ENCODE measurements at places on chromosomes 3 and 15.

DNA sequence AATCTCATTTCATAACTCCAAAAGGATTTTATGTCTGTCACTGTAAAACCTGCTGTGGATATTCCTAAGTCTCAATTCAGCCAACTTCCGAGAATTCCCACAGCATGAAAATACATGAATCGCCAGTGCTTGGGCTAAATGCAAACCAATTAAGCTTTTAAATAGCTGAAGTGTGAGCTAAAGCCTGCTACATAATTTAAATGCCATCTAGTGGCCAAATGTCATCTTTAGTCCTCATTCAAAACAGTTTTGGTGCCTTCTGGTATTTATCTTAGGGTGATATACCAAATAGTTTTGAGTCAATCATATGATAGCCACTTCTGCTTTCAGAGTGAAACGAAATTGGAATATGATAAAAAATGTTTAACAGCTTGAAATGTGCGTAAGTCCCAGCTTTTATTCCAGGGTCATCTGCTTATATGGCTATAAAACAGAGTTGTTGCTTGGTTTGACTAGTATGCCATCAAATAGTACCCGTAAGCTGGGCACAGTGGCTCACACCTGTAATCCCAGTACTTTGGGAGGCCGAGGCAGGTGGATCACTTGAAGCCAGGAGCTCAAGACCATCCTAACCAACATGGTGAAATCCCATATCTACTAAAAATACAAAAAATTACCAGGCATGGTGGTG, 41.8 kb upstream of the CCNL1 start:
- DNase-seq, result no peak

DNA sequence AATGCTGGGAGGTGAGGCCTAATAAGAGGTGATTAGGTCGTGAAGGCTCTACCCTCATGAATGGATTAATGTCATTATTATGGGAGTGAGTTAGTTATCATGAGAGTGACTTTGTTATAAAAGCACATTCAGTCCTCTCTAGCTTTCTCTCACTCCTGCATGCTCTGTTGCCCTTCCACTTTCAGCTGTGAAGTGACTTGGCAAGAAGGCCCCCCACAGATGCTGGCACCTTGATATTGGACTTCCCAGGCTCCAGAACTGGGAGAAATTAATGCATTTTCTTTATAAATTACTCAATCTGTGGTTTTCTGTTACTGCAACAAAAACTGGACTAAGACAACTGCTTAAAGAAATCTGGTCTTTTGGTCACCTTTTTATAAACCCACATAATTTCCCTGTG, 144.3 kb downstream of the FBN1 start:
- no peak for DNase-seq

- no peak for DNase-seq
These were observed 1018.2 kb downstream of the DIPK2A start for GRCh38 chr3:144989807-144990206.

GRCh38 chr15:61644550-61644949, 415.4 kb upstream of the RORA start:
- DNase-seq, result no peak

GRCh38 chr3:172260381-172260780, 187.9 kb downstream of the GHSR start:
- DNase-seq, result no peak

DNA sequence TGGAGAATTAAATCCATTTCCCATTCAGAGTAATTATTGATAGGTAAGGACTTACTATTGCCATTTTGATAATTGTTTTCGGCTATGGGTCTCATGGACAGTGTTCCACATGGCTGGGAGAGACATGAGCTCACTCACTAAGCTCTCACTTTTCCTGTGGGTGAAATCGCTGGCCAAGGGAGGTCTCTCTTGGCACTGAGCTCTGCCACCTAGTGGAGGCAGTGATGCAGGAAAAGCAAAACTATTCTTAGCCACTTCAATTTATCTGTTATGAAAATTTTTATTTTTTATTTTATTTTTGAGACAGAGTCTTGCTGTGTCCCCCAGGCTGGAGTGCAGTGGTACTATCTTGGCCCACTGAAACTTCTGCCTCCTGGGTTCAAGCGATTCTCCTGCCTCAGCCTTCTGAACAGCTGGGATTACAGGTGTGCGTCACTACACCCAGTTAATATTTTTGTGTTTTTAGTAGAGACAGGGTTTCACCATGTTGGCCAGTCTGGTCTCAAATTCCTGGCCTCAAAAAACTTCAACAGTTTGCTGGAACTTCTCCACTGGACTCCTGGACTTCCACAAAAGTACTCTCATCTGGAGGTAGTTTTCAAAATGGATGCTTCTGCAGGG, 4.7 kb upstream of the RNF13 start:
- DNase-seq, result peak; percentile 57

DNA sequence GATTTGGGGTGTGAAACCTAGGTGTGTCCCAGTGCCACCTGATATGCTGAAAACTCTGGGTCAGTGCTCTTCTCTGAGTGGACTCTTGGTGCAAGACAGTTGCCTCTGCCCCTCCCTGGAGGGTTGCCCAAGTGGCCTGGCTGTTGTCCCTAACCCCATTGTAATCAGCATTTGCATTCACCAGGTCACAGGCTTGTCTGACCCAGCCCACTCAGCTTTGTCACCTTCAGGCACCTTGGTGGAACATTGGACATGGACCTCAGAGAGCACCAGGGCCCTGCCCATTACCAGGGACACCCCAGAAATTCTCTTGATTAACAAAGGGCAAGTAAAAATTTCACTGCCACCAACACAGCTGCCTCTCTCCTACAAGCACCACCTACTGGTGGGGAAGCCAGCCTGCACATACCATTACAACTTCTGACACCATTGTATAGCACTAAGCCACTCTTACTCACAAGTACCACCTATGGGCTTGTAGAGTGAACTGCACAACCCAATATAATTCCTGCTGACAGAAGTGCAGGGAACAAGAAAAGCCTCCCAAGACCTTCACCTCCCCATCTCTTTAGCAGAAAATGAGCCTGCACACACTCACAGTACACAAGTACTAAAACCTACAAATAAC, 324.6 kb downstream of the EPHA6 start:
- DNase-seq, result no peak

DNA sequence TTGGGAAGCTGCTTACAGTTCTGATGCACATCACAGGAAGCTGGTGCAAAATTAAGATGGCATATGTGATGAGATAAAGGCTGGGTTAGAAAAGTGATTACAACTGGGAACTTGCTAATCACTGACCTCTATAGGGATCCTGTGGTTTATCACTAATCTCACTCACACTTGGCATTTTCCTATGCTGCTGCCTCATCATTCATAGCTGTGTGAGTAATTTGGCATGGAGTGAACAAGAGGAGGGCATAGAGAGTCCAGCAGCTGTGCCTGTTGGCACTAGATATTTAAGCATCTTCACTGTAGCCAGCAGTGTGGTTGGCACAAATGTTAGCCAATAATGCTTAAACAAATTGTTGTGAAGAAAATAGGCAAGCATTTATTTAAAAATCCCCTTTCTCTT, 217.7 kb upstream of the CGNL1 start:
- DNase-seq, result no peak

- no peak for DNase-seq
These were observed 45.7 kb downstream of the GLDN start for GRCh38 chr15:51386960-51387698.

DNA sequence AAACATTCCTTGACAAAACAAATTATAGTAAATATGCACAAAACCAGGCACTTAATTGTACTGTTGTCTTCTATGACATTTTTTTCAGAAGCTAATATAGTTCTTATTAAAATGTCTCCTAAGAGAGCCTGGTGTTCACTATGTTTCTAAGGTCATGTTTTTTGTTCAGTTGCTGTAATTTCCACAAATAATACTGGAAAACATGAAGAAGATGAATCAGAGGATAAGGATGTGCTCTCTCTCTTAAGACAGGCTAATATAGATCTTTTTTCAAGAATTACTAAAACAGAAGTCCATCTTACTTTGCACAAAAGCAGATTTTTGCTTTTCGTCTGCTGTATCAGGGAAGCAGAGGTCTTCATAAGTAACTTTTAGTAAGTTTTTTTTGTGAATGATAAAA, 823.0 kb upstream of the NECTIN3 start:
- DNase-seq, result no peak

DNA sequence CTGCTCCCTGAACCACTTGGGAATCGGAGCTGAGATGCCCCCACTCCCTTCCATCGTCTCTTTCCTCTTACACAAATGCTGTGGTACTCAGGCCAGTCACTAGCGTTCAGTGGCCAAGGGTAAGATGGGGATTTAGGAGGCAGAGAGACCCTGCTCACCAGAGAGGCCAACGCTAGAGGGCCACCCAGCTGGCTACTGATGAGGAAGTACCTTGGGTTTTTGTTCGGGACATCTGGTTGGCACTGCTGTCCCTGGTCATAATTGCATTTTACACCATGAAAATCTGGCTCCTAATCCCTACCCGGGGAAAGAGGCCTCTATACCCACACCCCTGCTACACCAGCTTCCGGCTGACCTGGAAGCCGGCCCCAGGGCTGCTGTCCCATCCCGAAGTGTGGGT, 7.7 kb downstream of the MAP6D1 start:
- DNase-seq, result no peak

- no peak for DNase-seq
These were observed 44.0 kb upstream of the ALCAM start for GRCh38 chr3:105322570-105323273.

- no peak for DNase-seq
These were observed 32.2 kb downstream of the RPLP1 start for GRCh38 chr15:69484837-69485236.

- no peak for DNase-seq
These were observed 378.2 kb downstream of the MECOM start for GRCh38 chr3:169285057-169286033.

GRCh38 chr15:98759277-98759676, 110.9 kb downstream of the IGF1R start:
- no peak for DNase-seq

DNA sequence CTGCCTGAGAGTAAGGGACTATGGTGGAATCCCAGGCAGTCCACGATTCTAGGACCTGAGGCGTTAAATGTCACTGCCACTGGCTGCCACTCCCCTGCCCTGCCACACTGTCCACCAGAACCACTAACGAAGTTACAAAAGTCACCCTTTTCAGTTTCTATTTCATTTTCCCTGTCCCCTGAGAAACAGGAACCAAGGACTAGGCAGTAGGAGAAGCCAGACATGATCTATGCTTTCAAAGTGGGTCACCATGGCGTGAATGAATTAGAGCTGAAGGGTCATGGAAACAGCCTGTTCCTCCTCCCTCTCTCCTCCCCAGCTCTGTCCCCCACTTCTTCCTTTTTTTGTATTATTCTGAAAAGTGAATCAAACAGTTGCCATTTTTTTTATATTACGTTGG, 9.1 kb upstream of the ADPRH start:
- no peak for DNase-seq

GRCh38 chr3:160340351-160340750, 58.7 kb downstream of the IFT80 start:
- DNase-seq, result no peak

- no peak for DNase-seq
These were observed 54.4 kb downstream of the LRRK1 start for GRCh38 chr15:100973351-100974111.

DNA sequence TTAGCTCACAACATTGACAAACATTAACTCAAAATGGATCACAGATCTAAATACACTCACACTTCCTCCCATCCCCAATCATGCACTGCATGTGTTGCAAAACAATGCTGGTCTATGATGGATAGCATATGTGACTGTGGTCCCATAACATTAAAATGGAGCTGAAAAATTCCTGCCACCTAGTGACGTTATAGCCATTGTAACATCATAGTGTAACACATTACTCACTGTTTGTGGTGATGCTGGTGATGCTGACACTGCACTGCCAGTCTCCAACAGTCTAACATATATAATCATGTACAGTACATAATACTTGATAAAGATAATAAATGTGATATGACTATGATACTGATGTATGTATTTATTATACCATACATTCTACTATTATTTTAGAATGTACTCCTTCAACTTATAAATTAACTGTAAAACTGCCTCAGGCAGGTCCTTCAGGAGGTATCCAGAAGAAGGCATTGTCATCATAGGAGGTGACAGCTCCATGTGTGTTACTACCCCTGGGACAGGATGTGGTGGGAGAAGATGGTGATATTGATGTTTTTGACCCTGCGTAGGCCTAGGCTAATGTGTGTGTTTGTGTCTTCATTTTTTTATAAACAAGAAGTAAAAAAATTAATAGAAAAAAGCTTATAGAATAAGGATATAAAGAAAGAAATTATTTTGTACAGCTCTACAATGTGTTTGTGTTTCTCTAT, 41.3 kb downstream of the TXNRD3 start:
- DNase-seq, result no peak

DNA sequence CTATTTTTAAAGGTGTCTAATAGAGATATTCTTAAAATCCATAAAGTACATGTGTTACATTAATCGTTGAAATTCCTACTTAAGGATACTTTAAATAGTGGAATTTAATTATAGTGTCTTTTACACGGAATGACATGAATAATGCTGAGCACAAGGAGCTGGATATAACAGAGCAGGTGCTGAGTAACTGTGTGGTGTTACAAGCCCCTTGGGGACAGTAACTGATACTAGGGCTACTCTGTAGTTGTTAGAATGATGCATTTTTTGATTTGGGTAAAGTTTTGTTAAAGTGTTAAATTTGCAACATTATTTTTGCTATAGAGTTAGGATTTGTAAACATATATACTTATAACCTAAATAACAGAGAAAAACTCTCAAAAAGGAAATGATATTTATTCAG, 1496.1 kb downstream of the OTOL1 start:
- no peak for DNase-seq

- no peak for DNase-seq
These were observed 106.6 kb upstream of the TMC3 start for GRCh38 chr15:81480645-81481053.

GRCh38 chr3:44682182-44682896, 30.1 kb upstream of the ZNF502 start:
- no peak for DNase-seq

DNA sequence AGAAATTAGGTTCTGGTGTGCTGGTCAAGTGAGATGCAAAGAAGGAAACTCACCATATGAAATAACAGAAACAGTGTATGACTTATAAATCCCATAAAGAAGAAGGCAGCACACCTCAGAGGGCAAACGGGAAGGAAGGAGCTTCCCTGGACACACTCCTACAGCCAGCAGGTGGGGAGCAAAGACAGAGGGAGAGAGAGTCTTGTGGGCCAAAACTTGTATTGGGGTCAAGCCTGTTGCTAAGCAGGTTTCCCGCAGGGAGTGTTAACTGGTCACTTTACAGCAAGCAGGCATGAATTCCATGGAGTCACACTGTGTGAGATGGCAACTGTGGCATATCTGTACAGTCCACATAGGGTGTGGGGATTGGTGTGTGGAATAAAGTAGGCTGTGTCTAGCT, 222.9 kb upstream of the NDN start:
- no peak for DNase-seq

GRCh38 chr3:50121072-50122032, 32.6 kb downstream of the RBM5 start:
- peak; percentile 77 for DNase-seq

DNA sequence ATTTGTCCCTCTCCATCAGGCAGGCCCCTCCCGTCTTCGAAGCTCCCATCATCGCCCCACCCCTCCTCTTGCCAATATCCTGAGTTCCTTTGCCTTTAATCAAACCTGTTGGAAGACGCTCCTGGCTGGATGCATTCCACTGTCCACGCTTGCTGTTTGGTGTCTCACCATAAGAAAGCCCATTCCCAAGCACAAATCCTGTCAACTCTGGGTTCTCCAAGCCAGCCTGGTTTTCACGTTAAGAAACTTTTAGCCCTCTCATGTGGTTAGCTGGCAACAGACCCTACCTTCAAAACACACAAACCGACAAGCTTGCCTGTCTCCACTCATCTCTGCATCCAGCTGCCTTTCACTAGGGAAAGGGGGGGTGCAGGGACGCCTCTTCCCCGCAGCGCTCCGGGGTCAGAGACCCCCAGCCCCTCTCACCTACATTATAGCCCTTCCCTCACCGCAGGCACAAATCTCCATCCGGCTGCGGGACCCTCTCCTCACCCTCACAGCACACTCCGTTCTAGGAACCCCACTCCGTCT, 1.1 kb downstream of the GORASP1 start:
- no peak for DNase-seq

Measured in left ventricle myocardium superior (tissue), 1 donor.